ENCODE measurements at places on chromosomes 2 and 18. TPM values are rescaled to one million over a fixed set of nuclear protein-coding genes. Genes with fewer than 3 reads are reported as not detected.

GRCh38 chr2:36988008-36988407, 21.7 kb upstream of the STRN start:
- no peak for DNase-seq

Gene HOXD13
- not detected for total RNA-seq

GRCh38 chr2:71742953-71743601, 289.7 kb downstream of the DYSF start:
- DNase-seq = peak; percentile 58

GRCh38 chr2:36300697-36301096, 54.9 kb upstream of the CRIM1 start:
- DNase-seq = no peak

Gene RGPD8
- total RNA-seq = 13.1 TPM

- no peak for DNase-seq
These were observed 165.6 kb downstream of the SMAD7 start for GRCh38 chr18:48785091-48785614.

- no peak for DNase-seq
These were observed 47.1 kb downstream of the SLC4A1AP start for GRCh38 chr2:27710640-27711430.

- DNase-seq = no peak
These were observed 159.0 kb downstream of the ZNF516 start for GRCh38 chr18:76335859-76336640.

- DNase-seq = no peak
These were observed 14.6 kb upstream of the KIDINS220 start for GRCh38 chr2:8851811-8852560.

DNA sequence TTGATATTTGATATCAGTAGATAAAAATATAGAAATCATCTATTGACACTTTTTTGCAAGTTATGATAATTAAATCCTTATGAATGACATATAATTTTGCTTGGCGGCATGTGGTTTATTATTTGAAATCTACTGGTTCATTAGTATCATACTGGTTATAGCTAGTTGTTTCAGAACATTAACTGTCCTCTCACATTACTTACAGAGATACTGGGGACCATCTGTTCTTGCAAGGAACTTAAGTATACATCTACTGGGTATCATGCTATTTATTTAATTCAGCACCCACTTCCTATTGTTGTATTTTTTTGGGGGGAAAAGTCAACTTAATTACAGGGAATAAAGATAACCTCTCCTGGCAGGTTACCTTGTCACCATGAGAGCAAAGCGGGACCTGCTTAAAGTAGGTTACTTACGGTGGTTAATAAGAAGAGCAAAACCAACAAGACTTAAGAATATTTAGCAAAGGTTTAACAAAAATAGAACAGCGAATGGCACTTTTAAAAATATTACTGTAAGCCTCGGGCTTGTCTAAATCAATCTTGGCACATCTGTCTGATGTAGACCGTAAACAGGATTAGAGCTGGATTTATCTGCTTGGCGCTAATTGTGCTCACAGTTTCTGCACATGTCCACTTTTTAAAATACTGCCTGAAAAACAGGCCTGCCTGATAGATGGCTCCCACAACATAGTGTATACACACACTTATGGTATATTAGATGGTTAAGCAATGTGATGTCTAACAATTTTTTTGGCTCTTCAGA, 41.8 kb downstream of the CERKL start:
- DNase-seq = no peak

Gene BMP10
- total RNA-seq = not detected

Gene CABYR
- total RNA-seq = 3.0 TPM

GRCh38 chr2:105865222-105865913, 120.7 kb downstream of the NCK2 start:
- no peak for DNase-seq

Gene TMEM198
- total RNA-seq = 4.4 TPM

GRCh38 chr2:67846370-67847070, 216.3 kb downstream of the C1D start:
- DNase-seq = peak; percentile 93

GRCh38 chr18:45839414-45840395, 14.2 kb downstream of the SIGLEC15 start:
- peak; percentile 65 for DNase-seq

DNA sequence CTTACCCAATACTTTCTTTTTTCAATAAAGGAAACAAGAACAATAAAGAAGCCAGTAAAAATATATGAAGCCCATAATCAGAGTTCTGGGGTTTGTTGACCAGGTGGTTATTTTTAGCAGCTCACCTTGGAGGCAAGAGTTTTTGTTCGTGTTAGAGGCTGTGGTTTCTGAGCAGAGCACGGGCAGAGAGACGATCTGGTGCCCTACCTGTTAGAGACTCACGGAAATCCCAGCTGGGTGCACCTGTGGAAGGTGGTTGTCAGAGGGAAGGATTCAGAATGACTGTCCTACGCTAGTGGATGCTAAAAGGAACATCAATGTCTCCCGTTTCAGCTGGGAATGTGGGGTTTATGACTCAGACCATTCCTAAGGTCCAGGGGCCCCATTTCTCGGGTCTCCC, 87.6 kb downstream of the NRP2 start:
- DNase-seq = no peak

Gene OSGEPL1
- 6.3 TPM for total RNA-seq

DNA sequence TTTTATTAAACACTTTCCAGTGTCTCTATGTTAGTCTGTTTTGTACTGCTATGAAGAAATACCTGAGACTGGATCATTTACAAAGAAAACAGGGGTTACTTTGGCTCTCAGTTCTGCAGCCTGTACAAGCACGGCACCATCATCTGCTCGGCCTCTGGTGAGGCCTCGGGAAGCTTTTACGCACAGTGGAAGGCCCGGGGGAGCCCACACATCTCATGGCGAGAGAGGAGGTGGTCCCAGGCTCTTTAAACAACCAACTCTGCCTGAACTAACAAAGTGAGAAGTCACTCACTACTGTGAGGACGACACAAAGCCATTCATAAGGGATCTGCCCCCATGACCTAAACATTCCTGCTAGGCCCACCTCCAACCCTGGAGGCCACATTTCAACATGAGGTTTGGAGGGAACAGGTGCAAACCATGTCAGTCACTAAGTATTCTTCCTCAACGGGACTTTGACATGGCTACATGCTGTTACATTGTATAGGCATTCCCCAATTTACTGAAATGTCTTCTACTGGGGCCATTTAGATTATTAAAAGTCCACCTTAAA, 26.1 kb downstream of the CYB5A start:
- no peak for DNase-seq

GRCh38 chr2:16644221-16644925, 21.3 kb downstream of the CYRIA start:
- DNase-seq = no peak

- DNase-seq = no peak
These were observed 184.5 kb downstream of the MGAT5 start for GRCh38 chr2:134438371-134438770.

DNA sequence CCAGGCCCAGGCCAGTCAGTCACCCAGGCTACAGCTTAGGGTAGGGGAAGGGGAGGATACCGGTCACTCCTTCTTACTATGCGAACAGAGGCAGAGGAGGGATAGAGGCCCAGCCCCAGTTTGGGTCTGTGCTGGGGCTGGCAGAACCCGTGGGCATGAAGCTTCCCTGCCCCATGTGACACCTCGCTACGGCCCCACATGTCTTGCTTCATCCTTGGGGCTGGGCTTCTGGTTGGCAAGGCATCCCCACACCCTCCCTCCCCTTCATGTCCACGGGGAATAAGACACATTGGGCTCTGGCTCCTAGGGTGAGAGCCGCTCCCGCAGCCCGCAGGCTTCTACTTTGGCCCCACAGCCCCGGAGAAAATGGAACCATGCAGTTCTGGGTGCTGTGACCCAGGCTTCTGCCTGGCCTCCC, 32.4 kb downstream of the HS1BP3 start:
- no peak for DNase-seq

- no peak for DNase-seq
These were observed 79.7 kb downstream of the ARHGEF4 start for GRCh38 chr2:130916438-130916705.

GRCh38 chr2:39020383-39020782, 100.5 kb downstream of the SOS1 start:
- no peak for DNase-seq

Gene DPP4
- 28.1 TPM for total RNA-seq

- DNase-seq = no peak
These were observed 18.4 kb downstream of the ZC3H6 start for GRCh38 chr2:112293636-112294401.

- DNase-seq = no peak
These were observed 518.4 kb upstream of the LRRTM1 start for GRCh38 chr2:80822999-80823398.

DNA sequence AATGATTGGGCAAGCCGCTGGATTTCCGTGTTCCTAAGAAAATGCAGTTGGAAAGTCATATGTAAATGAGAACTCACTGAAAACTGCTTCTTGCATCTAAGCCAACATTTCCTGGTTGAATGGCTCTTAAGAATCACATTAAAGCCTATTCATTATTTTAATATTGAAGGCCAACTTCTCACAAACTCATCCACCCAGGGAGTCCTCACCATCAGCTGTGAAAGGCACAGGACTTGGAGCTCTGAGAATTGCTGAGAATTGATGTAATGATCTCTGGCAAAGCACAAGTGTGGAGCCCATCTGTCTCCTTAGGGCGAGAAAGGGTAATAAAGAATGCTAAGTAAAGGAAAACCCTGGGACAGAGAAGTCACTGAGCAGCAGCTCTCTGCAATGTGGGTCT, 55.9 kb upstream of the APCDD1 start:
- no peak for DNase-seq

Gene DUSP19
- total RNA-seq = 7.9 TPM

- DNase-seq = peak; percentile 28
These were observed 47.0 kb downstream of the SLC9A4 start for GRCh38 chr2:102520009-102520408.

- peak; percentile 59 for DNase-seq
These were observed 56.6 kb downstream of the RPL37A start for GRCh38 chr2:216555274-216555673.

GRCh38 chr2:240427729-240428128, 7.7 kb upstream of the GPC1 start:
- no peak for DNase-seq

DNA sequence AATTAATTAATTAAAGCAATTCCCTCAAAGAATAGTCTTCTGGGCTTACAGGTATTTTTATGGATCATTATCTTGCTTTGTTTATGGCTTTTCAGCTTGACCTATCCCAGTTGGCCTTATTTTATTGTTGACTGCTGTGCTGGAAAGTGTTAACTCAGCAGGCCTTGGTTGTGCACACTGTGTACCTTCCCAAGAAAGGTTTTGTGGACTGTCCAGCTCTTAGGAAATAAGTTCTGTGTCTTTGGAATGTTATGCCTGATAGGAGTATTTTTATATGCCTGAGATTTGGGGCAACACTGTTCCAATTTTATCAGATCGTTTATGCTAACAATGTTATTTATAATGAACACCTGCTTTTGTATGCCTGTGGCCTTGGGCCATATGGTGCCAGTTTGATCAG, 671.9 kb upstream of the ZNF804A start:
- no peak for DNase-seq

GRCh38 chr2:239853706-239854327, 171.3 kb downstream of the NDUFA10 start:
- no peak for DNase-seq
